ENCODE measurements at places on chromosomes 11 and 22.

- DNase-seq: peak; percentile 85
These were observed 16.6 kb downstream of the PLEKHA7 start for GRCh38 chr11:16997624-16998023.

DNA sequence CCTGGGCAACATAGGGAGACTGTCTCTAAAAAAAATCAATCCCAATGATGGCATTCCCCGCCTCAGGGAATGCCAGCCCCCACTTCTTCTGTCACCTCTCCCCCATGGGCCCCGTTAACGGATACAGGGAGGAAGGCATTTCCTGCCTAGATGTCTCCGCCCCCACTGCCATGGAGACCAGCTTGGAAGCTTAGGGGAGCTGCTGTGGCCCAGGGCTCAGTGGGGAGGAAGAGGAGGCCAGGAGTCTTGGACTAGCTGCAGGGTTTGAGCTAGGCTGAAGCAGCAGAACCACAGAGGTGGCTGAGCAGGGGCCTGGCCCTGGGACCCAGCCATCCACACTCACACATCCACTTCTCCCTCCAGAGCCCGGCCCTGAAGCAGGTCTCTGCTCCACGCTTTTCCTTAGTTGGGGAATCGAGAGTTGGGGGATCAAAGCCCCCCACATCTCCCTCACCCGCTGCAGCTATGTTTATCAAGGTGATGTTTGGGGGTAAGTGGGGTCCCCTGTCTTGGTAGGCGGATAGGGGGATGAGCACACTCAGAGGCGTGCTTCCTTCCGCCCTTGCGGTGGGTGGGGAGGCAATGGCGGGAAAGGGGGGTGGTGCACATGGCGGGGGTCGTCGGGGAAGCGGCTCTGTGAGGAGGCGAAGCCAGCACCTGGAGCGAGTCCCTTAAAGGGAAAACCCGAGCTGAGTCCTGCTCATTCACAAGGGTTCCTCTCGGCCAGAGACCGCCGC lies at the start of gene C22orf15:
Gene C22orf15, plus strand, starts transcription at position 149 of the 737 bp plus-strand sequence. Its CDS starts 317 bp downstream, at position 466.
- no peak for DNase-seq

DNA sequence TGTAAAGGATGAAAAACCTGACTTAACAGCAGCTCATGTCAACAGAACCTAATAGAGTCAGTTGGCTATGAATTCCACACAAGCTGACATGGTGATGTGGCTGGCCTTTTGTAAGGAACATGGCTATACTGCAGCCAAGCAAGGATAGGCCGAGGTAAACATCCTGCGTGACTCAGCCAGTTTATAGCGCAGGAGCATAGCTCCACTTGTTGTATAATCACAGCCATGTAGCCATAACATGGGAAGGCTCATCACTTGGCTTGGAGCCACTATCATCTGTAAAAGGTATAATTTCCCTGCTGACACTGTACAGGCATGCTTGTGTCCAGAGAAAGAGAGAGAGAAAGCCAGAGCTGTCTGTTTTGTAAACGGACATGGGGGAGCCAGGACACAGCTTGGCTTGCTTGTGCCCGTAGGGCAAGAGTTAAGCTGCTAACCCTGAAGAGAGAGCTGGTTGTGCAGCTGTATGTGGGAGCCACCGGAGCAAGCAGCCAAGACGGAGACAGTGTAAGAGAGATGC lies 104.4 kb upstream of the PLET1 start:
- no peak for DNase-seq

- no peak for DNase-seq
These were observed 21.9 kb upstream of the CDON start for GRCh38 chr11:126084608-126084912.

- DNase-seq: no peak
These were observed 36.9 kb upstream of the BRSK2 start for GRCh38 chr11:1352696-1353382.

DNA sequence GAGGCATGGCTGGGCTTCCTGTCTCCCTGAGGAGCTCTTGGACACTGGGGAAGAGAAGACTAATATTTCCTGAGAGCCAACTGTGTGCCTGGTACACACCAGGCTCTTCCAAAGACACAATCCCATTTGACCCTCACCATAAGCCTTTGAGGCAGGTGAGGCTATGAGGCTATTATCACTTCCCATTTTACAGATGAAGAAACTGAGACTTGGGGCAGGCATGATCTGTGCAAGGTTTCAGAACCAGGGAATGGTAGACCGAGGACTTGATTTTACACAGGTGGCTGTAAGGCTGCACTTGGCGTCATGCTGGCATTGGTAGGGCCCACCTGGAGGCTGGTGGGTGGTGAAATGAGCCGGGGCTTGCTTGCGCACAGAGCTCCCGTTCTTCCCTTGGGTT lies 90.8 kb downstream of the LRRC32 start:
- DNase-seq: no peak

- no peak for DNase-seq
These were observed 12.3 kb upstream of the TTLL8 start for GRCh38 chr22:50070366-50070765.

GRCh38 chr11:118211006-118211405 lies 13.8 kb downstream of the JAML start:
- DNase-seq: no peak

DNA sequence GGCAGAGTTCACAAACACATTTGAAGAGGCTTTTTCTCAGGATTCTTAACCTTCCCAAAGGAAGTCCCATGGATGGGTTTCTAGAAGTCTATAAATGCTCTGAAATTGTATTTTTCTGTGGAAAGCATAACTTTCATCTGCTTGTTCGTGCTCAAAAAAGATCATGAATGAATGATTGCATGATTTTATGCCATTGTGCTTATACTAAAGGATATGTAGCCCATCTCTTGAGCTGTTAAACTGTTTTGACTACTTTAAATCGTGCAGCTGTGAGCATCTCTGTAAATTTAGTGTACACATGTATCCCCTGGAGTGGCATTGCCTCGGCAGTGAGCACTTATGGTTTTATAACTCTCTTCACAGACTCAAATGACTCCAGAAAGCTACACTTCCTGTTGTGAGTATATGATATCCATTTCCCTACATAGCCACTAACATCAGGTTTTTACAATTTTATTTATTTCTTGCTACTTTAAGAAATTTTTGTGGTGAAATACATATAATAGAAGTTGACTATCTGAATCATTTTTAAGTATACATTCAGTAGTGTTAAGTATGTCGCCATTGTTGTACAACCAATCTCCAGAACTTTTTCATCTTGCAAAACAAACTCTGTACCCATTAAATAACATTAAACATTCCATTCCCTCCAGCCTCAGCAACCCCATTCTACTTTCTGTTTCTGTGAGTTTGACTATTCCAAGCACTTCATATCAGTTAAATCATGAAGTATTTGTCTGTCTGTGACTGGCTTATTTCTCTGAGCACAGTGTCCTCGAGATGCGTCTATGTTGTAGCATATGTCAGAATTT lies 8.0 kb downstream of the NEAT1 start:
- peak; percentile 25 for DNase-seq

GRCh38 chr22:36629320-36629719 lies 74.2 kb downstream of the CACNG2 start:
- DNase-seq: no peak

GRCh38 chr11:69968396-69969347 lies 109.4 kb upstream of the ANO1 start:
- DNase-seq: peak; percentile 31

GRCh38 chr22:29072193-29072978 lies 449 bp upstream of the KREMEN1 start:
- DNase-seq: peak; percentile 98

- DNase-seq: peak; percentile 65
These were observed 32.7 kb upstream of the TXNRD2 start for GRCh38 chr22:19974268-19974861.

DNA sequence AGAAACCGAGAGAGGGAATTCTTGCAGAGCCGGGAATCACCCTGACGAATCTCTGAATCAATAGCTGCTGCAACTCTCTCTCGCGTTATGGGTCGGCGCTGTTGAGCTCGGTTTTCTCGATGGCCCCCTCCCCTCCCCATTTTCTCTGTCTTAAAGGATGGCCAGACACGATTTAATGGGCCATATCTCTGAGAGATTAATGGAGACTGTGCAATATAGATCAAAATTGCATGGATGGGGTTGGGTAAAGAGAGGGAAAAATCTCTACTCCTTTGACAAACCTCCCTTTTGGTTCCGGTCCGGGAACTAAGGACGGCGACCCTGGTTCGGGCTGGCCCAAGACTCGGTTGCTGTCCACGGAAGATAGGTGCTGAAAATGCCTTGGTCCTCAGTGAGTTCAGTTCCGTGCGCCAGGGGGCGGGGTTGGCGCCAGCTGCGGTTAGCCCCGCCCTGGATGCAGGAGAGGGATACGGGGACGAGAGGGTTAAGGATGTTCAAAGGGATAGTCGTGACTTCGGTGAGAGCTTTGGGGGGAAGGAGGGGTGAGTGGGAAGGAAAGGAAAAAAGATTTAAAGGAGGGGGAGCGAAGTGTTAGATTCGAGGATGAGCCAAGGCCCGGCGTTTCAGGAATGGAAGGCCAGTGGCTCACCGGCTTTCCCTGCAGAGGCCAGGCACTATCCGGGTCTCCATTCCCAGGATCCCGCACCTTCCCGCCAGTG lies 103.6 kb upstream of the HSD17B12 start:
- no peak for DNase-seq

DNA sequence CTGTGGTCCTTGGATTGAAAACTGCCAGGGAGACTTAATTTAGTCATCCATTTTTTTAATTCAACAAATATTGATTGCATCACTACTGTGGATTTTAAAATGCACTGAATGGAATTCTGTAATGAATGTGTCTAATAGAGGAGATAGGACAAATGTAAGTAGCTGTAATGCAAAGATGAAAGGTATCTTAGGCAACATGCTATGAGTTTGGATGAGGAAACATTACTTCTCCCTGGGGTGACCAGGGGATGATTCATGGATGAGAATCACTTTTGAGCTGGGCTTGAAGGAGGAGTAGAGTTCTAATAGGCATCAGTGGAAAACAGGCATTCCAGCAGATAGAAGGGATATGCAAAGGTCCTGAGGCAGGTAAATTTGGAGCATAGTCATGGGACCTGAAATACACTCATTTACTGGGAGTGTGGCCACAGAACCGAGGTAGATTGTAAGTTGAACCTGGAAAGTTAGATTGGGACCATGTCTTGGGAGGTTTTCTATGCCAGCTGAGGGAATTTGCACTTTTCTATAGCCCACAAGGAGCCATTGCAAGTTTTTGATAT lies 43.4 kb downstream of the PKNOX2 start:
- no peak for DNase-seq

DNA sequence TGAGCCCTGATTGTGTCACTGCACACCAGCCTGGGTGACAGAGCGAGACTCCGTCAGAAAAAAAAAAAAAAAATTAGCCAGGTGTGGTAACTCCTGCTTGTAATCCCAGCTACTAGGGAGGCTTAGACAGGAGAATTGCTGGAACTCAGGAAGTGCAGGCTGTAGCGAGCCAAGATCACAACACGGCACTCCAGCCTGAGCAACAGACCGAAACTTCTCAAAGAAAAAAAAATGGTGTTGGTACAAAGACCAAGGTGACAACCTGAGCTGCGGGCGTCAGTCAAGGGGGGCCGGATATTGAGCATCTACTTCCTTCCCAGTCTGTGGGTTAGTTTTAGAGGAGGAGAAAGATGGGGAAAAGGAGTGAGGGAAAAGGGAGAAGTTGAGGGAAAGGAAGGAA lies 48.5 kb upstream of the HSPA8 start:
- DNase-seq: no peak

DNA sequence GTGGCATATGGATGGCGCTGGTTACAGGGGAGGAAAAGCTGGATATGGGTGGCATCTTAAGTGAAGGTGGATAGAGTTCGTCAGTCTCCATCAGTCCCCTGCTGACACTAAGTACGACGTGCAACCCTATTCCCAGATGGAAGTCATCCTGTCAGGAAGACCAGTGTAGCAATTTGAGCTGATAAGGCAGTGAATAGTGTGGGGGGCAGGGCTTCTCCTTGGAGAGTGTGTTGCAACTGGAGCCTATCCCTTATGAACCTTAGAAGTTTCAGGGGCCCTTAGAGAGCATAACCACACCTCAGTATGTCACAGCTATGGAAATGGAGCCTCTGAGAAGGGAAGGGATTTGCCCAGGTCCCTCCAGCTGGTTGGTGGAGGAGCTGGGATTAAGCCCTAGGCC lies 36.1 kb upstream of the ANKK1 start:
- DNase-seq: no peak

DNA sequence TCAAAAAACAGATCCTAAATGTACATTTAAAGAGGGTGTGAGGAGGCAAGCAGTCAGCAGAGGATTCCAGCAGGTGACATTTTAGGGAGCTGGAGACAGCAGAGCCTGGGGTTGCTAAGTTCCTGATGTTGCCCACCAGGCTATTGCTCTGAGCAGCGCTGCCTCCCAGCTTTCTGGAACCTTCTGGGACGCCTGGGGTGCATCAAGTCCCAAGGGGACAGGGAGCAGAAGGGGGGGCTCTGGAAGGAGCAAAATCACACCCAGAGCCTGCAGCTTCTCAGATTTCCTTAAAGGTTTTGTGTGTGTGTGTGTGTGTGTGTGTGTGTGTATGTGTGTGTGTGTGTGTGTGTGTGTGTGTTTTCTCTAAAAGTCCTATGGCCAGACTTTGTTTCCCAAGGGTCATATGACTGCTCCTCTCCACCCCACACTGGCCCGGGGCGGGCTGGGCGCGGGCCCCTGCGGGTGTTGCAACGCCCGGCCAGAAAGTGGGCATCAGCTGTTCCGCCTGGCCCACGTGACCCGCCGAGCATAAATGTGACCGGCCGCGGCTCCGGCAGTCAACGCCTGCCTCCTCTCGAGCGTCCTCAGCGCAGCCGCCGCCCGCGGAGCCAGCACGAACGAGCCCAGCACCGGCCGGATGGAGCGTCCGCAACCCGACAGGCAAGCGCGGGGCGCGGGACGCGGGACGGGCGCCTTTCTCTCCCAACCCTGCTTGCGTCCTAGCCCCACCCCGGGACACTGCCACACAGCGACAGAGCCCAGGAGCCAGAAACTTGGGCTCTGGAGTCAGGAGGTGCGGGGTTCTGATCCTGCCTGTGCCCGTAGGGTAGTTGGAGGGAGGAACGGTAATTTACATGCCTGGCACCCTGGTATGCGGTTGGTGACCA lies at the start of gene HMOX1:
Gene HMOX1, plus strand, starts transcription at position 560 of the 887 bp plus-strand sequence. Its CDS starts 78 bp downstream, at position 638.
- peak; percentile 94 for DNase-seq

DNA sequence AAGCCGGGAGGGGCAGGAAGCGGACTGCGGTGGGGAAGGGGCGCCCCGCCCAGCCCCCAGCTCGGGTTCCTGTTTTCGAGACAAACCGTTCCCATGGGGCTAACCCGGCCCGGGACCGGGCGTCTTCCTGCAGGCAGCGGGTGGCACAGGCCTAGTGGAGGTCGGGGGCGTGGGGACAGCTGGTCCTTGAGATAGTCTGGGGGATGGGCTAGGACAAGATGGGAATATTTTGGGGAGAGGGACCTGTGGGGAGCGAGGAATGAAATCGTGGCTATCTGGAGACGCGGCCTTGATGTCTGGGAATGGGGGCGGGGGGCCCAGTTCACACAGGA lies 1.2 kb upstream of the RASGRP2 start:
- peak; percentile 84 for DNase-seq

DNA sequence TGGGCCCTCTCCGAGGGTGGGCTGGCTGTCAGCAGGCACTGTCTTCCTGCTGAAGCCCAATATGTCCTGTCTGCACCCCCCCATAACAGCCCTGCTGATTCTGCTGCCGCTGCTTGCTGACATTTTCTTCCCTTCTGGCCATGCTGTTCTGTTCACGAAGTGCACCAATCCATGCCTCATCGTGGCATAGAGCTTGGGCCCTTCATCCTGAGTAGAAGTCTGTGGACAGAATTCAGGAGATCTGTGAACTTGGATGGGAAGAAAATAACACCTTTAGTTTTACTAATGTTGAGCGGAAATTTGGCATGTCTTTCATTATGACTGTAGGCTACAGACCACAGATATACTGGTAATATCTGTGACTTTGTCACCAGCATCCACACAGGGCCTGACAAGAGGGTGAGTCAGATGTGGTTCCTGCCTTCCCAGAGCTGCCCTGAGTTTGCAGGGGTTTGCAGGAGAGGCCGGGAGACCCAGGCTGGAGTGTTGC lies 14.1 kb upstream of the KIAA0930 start:
- DNase-seq: no peak

GRCh38 chr11:87290304-87290922 lies 252.7 kb downstream of the TMEM135 start:
- DNase-seq: no peak

Data from left colon (tissue), 2 donors.